Activated T-cell treated with anti-CD3 and anti-CD28 coated beads for 24 hours (primary cell): ENCODE measurements at places on chromosomes 13 and 19.
A peak's percentile ranks its signal among the peaks of the same experiment; 100 is the strongest.

DNA sequence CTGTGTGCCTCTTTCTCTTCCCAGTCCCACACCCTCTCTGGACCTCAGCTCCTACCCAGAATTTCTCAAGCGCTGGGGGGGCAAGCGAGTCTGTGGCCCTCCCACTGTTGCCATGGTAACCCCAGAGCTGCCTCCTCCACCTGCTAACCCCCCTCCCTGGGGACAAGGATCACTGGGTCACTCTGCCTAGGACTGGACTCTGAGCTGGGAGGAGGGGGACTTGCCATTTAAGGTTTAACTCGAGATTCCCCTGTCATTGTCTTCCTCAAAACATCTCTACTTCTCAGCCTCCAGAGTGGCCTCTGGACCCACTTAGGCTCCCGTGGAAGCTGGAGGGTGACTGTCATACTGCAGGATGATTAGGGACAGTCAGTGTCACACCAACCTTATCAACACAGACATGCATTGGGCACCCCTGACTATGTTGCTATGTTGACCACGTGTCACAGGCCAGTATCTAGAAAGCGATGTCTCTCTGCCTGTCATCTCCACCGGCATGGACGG is 2.2 kb downstream of the PALM3 start:
- DNase-seq: no peak

DNA sequence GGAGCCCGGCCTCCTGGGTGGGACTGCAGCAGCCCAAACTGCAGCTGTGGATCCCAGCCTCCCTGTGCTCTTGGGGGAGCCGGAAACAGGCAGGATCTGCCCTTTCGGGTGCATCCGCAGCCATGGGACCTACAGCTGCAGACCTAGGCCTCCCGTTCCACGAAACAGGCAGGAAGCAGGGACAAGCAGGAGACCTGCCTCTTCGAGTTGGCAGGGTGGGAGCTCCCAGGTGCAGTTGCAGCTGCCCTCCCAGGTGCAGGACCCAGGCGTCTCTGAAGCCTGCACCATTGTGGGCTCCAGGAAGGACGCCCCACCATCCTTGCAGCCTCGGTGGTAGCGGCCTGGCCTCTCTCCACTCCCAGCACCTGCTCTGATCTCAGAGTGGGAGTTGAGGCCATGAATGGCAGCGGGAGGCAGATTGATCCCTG is 189.0 kb upstream of the KLHL1 start:
- DNase-seq: no peak

DNA sequence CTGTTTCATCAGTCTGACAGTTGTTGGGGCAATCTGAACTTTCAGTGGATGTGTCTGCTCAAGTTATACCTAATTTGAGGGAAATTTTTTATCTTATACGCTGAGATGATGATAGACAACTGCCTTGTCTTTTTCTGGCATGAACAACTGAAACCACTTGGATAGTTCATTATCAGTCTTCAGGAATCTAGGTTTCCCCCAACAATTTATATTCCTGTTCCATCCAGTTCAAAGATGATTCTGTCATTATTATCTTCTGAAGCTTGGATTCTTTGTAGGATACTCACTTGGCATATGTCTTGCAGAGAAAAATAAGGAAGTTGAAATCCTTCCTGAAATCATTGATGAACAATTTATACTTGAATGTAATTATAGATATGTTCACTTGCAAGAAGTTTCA is 193.7 kb downstream of the LMO7 start:
- DNase-seq: no peak

DNA sequence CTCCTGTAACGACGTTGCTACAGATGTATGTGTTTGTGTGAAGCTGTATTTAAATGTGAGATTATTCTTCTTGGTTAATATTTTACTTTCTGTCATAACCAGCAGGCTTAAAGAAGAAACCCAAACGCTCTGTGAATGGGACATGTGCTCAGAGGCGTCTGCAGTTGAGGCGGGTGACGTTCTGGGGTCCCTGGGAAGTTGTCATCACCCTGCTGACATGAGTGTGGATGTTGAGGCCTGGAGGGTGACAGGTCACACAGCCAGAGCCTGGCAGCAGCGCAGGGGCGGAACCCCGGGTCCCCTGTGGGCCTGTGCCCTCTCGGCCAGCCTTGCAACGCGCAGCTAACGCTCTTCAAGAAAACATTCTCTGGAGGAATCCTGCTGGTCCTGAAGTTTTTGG is 16.6 kb downstream of the RASA3 start:
- no peak for DNase-seq

GRCh38 chr13:26445092-26445491 is 112.4 kb upstream of the WASF3 start:
- no peak for DNase-seq

DNA sequence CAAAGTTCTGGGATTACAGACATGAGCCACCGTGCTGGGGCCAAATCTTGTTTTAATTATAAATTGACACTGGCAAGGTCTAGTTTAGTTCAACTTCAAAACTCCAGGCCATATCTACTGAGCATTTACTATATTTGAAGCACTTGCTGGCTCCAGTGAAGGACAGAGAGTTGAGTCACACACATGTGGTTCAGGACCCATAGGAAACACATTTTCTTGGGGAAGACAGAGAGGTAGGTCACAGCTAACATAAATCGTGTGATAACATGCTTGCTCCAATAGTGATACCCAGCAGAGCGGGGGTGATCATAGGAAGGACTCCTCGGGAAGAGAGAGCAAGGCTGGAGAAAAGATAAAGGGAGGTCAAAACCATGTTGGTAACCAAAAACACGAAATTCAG is 170.6 kb upstream of the TSC22D1 start:
- DNase-seq: no peak

DNA sequence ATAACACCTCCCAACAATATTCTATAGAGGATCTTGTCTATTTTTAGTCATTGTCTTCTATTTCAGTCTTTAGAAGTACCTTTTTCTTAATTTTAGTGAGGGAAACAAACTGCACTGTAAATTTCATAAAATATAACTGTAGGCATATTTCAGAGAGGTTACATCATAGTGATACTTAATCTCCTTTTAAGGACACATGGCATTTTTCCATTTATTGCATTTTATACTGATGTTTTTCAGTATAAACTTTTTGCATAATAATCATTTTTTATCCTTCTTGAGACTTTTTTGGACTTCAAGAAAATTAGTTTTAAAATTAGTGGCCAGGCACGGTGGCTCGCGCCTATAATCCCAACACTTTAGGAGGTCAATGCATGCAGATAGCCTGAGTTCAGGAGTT is 6.6 kb downstream of the ZNF700 start:
- no peak for DNase-seq

DNA sequence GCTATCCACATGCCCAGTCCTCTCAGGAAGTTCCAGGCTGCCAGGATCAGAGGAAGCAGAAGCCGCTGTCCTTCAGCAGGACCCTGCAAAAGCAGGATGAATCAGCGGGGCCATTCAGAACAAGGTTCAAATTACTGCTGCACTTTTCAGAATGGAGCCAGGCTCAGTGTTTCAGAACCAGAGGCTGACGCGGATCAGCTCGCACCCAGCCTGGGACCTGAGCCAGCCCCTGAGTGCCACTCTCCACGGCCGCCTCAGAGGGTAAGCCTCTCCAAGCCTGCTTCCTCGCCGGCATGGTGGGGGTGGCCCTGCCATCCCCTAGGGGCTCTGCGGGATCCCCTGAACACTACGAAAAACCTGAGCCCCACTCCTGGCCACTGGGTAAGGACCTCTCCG is 24.7 kb downstream of the RASA3 start:
- DNase-seq: no peak

- no peak for DNase-seq
Measured at GRCh38 chr13:38415233-38415632, 65.6 kb downstream of the UFM1 start.

GRCh38 chr19:31264041-31264778 is 85.0 kb downstream of the TSHZ3 start:
- no peak for DNase-seq

GRCh38 chr19:14562660-14563589 is 8.9 kb downstream of the NDUFB7 start:
- DNase-seq: no peak

- DNase-seq: no peak
Measured at GRCh38 chr19:40461669-40462221, 3.8 kb downstream of the BLVRB start.

- DNase-seq: no peak
Measured at GRCh38 chr13:33536601-33537000, 251.0 kb upstream of the STARD13 start.

- DNase-seq: no peak
Measured at GRCh38 chr13:80070024-80070703, 270.8 kb downstream of the SPRY2 start.

DNA sequence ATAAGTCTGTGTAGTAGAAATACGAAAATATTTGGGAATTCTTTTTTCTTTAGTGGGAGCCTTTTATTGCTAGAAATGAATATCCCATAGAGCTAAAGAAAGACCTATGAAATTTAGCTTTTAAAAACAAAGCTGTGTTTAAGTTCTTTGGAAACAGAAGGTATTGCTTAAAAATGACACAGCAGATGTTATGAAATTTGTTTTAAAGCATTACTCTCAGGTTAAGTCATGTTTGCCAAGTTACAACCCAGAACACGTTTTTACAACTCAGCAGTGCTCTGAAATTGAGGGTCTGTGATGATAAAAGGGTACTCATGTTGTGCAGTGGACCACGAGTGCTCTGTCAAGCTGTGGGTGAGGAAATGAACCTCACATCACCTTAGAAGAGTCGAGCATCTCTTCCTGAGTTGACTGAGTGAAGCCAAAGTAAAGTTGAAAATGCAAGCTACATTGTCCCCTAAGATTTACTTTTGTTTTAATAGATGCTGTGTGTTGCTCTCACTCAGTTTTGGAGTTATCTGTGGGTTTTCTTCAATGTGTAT is 161.1 kb downstream of the SHISA2 start:
- no peak for DNase-seq

- DNase-seq: peak; percentile 73
Measured at GRCh38 chr19:10388957-10389356, 8.6 kb upstream of the TYK2 start.

GRCh38 chr13:44407891-44408290 is 34.3 kb downstream of the SERP2 start:
- DNase-seq: no peak

DNA sequence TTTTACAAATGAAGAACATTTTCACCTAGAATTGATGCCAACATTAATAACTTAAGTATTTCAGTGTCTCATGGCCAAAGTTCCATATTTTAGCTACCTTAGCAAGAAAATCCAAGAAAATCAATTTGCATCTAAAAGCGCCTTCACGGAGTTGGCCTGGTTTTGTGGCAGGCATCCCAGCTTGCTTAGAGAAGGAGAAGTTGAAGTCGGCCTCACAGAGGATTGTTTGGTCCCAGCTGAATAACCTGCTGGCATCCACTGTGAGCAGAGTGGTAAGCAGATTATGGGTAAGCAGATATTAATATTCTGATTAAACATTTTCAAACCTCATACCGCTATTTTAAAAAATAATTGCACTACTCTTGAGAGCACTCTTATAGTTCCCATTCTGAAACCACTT is 62.3 kb upstream of the STARD13 start:
- no peak for DNase-seq

- no peak for DNase-seq
Measured at GRCh38 chr13:98098516-98098915, 44.4 kb upstream of the FARP1 start.

- DNase-seq: no peak
Measured at GRCh38 chr19:6209233-6209632, 70.5 kb downstream of the MLLT1 start.

- no peak for DNase-seq
Measured at GRCh38 chr13:109584844-109585361, 201.5 kb downstream of the IRS2 start.

GRCh38 chr13:112103961-112104880 is 37.3 kb downstream of the SOX1 start:
- DNase-seq: no peak
